Stimulated activated memory B cell treated with anti-CD40 and anti-IgM and Interleukin-4, amounts not matched to agents 10 μg/mL and 1 μg/mL and 100 μg/mL, for 72 hours (primary cell): ENCODE measurements at places on chromosomes 11 and 22.

GRCh38 chr22:46528121-46528610 lies 9.3 kb downstream of the CELSR1 start:
- no peak for ATAC-seq

DNA sequence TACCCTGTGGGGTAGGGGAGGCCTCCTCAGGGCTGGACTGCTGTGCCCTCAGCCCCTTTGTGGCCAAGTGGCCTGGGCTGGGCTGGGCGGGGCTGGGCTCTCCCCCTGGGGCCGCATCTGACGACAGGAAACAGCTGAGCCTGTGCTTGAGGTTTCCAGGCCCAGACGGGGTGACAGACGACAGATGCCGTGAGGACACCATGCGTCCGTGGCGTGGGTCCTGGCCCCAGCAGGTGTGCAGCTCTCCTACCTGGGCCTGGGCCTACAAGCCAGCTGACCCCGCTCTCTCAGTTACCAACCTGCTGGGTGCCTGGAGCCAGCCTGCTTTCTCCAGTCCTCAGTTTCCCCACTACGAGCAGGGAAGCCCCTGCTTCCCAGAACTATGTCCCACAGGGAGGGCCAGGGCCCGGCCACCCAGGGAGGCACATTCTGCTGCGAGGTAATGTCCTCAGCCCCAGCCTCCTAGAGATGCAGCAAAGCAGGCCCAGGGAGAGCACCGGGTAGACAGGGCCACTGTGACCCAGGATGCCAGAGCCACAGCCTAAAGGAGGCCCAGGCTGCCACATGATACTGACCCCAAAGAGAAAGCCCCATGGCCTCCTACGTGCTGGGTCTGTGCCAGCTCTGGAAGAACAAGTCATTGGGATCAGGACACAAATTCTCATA lies 181.3 kb downstream of the IGLL1 start:
- no peak for ATAC-seq

- ATAC-seq, result no peak
Measured at GRCh38 chr11:60116996-60117790, 28.7 kb downstream of the MS4A2 start.

GRCh38 chr11:32831221-32831620 lies 1.5 kb downstream of the PRRG4 start:
- ATAC-seq, result no peak

- no peak for ATAC-seq
Measured at GRCh38 chr11:121311373-121311772, 18.8 kb downstream of the SC5D start.
